ENCODE measurements at places on chromosomes 12 and 14.

DNA sequence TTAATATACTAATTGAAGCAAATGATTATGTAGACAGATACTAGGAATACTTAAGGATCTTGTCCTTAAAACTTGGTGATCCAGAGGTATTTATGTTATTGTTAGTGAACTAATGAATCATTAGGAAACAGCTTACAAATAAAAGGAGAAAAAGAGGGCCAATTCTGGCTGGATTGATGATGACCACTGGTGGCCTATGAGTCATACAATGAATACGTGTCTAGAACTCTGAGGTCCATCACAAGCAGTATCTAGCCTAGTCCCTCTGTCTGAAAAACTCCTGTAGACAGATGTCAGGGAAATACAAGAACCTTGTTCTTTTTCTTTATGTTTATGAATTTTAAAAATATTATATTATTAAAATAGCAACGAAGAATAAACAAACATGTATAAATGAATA lies 51.7 kb upstream of the RTL1 start:
- no peaks in the 10 kb centered on the region for H3K4me1 ChIP-seq
- no peak overlapping the region for H3K4me3 ChIP-seq
- H3K27me3 ChIP-seq: no peaks in the 10 kb centered on the region

DNA sequence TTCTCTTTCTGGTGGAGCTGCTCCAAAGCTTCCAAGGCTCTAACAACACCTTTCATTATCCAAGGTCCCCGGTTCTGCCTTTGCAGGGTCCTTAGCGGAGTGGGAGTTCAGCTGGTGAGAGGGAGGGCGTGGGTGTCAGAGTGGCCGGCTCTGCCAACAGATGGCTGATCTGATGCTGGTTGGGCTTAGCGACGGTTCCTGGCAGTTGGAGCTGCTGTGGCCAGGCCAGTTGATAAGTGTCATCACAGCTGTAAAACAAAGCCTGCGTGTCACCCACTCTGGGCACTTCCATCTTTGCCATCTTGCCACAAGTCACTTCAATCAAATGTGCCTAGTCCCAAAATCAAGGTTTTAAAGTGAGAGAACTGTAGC lies 36.3 kb downstream of the RIN3 start:
- no peak overlapping the region for H3K4me3 ChIP-seq
- no peaks in the 10 kb centered on the region for H3K36me3 ChIP-seq
- no peaks in the 10 kb centered on the region for H3K4me1 ChIP-seq
- H3K27ac ChIP-seq: peak overlapping the region; percentile 63
- peak; percentile 37 for DNase-seq

DNA sequence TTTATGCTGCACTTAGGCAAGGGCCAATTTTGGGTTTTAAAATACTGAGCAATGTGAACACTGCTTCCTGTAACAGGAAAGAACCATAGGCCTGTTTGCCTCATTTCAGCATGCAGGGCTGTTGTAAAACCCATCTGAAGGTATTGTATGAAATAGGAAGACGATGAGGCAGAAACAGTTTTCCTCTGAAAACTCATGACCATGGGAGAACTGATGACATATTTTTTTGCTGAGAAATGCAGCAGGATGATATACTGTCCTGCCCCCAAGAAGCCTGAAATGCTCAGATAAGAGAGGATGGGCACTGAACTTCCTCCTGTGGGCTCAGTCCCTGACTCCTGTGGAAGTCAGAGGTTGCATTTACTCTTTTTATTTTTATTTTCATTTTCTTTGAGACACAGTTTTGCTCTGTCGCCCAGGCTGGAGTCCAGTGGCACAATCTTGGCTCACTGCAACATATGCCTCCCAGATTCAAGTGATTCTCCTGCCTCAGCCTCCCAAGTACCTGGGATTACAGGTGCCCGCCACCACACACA lies 17.4 kb downstream of the PYGL start:
- H3K4me3 ChIP-seq: no peak overlapping the region
- no peaks in the 10 kb centered on the region for H3K36me3 ChIP-seq
- H3K27ac ChIP-seq: no peak overlapping the region
- H3K4me1 ChIP-seq: peaks cover 16% of the 10 kb centered on the region
- H3K27me3 ChIP-seq: no peaks in the 10 kb centered on the region

DNA sequence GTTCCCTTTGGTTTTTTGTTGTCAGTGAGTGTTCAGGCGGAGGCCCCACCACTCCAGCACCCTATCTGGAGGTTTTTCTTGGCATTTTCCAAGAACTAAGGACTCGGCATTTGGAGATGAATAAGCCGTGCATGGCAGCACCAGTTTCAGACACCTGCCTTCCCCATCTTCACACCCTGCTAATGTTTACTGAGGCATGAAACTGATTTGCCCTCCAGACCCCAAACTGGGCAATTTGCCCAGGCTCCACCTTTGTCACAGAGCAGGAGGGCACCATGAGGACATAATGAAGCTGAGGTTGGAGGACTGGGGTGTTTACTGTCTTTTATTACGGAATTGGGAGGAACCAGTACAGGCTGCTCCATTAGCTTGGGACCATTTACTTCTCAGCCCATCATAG lies 113.4 kb downstream of the LGMN start:
- no peaks in the 10 kb centered on the region for H3K36me3 ChIP-seq
- no peak for DNase-seq
- H3K27me3 ChIP-seq: no peaks in the 10 kb centered on the region

- H3K27ac ChIP-seq: peak overlapping the region; percentile 55
- no peak overlapping the region for H3K4me3 ChIP-seq
- no peaks in the 10 kb centered on the region for H3K36me3 ChIP-seq
- H3K27me3 ChIP-seq: no peaks in the 10 kb centered on the region
Observed at GRCh38 chr12:54386403-54387113, 2.0 kb upstream of the ZNF385A start.

DNA sequence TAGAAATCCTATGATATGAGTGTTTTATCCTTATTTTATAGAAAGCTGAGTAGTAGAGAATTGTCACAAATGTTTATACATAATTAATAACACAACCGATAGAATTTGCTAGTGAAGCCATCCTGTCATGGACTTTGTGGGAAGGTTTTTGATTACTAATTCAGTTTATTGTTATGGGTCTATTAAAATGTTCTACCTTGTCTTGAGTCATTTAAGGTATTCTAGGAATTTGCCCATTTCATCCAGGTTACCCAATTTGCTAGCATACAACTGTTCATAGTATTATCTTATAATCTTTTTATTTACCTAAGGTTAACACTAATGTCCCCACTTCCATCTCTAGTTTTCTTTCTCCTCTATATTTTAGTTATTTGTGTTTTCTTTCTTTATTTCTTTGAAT lies 553.1 kb upstream of the ATXN7L3B start:
- H3K36me3 ChIP-seq: no peaks in the 10 kb centered on the region
- H3K4me3 ChIP-seq: no peak overlapping the region
- DNase-seq: no peak

GRCh38 chr14:26841920-26842741 lies 244.3 kb upstream of the NOVA1 start:
- no peak overlapping the region for H3K4me3 ChIP-seq
- no peaks in the 10 kb centered on the region for H3K4me1 ChIP-seq
- H3K36me3 ChIP-seq: no peaks in the 10 kb centered on the region
- H3K27me3 ChIP-seq: no peaks in the 10 kb centered on the region
- DNase-seq: peak; percentile 67

DNA sequence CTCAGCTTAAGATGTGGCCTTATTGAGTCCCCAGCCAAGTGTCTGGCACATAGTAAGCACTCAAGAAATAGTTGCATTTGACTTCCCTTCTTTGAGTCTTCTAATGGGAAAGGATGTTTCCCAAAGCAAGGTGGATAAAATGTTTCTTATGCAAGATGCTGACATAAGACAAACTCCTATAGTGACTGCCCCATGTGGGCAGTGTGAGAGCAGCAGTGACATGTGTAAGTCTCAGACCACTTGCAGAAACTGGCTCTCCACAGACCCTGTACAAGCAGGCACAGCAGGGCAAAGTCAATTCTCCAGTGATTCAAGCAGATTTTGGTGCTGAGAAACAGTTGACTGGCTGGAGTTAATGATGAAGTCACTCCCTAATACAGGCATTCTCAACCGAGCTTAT lies 255.3 kb downstream of the ANO2 start:
- H3K36me3 ChIP-seq: no peaks in the 10 kb centered on the region
- DNase-seq: no peak
- H3K27me3 ChIP-seq: no peaks in the 10 kb centered on the region
- H3K4me1 ChIP-seq: no peaks in the 10 kb centered on the region

- H3K27me3 ChIP-seq: no peaks in the 10 kb centered on the region
- no peak for DNase-seq
- H3K4me1 ChIP-seq: peaks cover 9% of the 10 kb centered on the region
- H3K4me3 ChIP-seq: peak overlapping the region; percentile 68
Observed at GRCh38 chr14:31457665-31458659, 656 bp upstream of the DTD2 start.

DNA sequence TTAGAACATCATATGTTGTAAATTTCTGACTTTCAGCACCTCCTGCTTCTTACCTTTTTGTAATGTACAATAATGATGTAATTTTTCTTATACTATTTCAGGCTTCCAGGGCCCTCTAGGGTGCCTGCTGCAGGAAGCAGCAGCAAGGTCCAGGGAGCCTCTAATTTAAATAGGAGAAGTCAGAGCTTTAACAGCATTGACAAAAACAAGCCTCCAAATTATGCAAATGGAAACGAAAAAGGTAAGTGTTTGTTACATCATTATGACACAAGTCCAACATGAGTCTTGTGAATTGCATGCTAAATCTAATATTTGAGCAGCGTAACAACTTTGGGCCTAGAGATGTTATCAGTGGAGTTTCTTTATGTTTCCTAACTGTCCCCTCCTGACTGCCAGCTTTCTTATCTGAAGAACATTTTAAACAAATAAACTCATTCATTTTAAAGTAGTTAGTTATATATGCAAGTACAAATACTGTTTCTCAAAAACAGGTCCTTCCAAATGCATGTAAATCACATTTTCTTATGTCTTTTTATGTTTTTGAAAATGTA lies 167.6 kb downstream of the NAV3 start:
- DNase-seq: no peak
- H3K4me3 ChIP-seq: no peak overlapping the region
- no peaks in the 10 kb centered on the region for H3K36me3 ChIP-seq
- H3K4me1 ChIP-seq: no peaks in the 10 kb centered on the region

DNA sequence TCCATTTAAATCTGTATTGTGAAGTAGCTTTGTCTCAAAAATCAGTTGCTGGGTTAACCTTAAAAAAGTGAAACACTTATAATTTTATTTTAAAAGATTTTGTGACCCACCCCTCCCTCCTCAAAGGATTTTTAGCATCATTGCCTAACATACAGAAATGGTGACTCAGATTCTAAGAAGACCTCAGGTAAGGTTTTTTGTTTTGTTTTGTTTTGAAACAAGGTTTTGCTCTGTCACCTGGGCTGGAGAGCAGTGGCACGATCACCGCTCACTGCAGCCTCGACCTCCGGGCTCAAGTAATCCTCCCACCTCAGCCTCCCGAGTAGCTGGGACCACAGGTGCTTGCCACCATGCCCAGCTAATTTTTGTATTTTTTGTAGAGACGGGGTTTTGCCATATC lies 74.2 kb downstream of the GNS start:
- H3K4me1 ChIP-seq: peaks cover 4% of the 10 kb centered on the region
- H3K4me3 ChIP-seq: no peak overlapping the region
- DNase-seq: no peak
- no peak overlapping the region for H3K27ac ChIP-seq

DNA sequence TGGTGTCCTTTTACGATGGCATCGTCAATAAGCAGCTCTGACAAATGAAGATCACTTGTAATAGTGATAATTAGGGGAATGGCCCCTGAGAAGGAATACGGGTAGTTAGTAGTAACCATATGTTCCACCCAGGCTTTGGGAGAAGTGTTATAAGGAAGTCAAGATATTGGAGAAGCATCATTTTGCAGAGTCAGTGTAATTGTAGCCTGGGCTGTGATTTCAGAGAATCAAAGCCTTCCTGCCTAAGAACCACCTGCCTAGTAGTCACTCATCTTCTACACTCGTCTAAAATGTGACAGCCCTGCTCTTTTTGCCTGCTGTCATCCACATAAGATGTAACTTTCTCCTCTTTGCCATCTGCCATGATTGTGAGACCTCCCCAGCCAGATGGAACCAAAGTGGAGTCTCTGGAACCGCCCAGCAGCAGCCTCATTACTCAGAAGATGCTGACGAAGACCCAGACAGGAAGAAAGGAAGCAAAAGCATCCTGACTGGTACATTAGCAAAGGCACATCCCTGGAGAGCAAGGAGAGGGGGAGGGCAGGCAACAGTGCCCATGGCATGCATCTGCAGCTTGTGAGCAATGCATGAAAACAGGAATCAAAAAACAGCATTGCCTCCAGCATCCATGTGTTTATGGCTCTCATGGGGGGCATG lies 12.6 kb upstream of the EDDM3A start:
- H3K4me3 ChIP-seq: no peak overlapping the region
- no peaks in the 10 kb centered on the region for H3K36me3 ChIP-seq
- no peaks in the 10 kb centered on the region for H3K27me3 ChIP-seq

- H3K27ac ChIP-seq: no peak overlapping the region
- H3K27me3 ChIP-seq: no peaks in the 10 kb centered on the region
- no peak overlapping the region for H3K4me3 ChIP-seq
- no peak for DNase-seq
Observed at GRCh38 chr12:101852998-101853397, 22.2 kb upstream of the GNPTAB start.

DNA sequence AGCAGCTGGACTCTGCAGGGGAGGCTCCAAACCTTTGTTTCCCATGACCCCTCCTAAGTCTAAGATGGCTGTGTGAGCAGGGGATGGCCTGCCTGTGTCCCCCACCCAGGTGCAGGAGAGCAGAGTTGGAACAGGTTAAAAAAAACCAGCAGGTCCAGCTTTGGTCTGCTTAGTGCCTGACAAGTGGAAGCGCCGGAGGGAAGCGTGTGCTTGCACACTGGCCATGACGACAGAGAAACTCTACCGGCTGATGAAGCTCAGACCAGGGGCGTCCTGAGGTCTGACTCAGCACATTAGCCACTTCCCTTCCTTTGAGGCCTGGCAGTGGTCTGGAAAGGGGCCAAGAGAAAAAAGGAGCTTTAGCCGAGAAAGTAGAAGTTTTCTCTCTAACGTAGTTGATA lies 280.1 kb downstream of the VRK1 start:
- no peaks in the 10 kb centered on the region for H3K4me1 ChIP-seq
- H3K36me3 ChIP-seq: no peaks in the 10 kb centered on the region
- no peak overlapping the region for H3K27ac ChIP-seq

GRCh38 chr14:80324649-80325048 lies 113.3 kb upstream of the DIO2 start:
- H3K4me1 ChIP-seq: peaks cover 7% of the 10 kb centered on the region
- H3K4me3 ChIP-seq: no peak overlapping the region
- H3K27me3 ChIP-seq: no peaks in the 10 kb centered on the region
- no peak for DNase-seq
- no peaks in the 10 kb centered on the region for H3K36me3 ChIP-seq

GRCh38 chr12:59652130-59652529 lies 56.3 kb downstream of the SLC16A7 start:
- no peak overlapping the region for H3K27ac ChIP-seq
- H3K27me3 ChIP-seq: no peaks in the 10 kb centered on the region
- no peaks in the 10 kb centered on the region for H3K4me1 ChIP-seq
- no peaks in the 10 kb centered on the region for H3K36me3 ChIP-seq
- no peak for DNase-seq
- no peak overlapping the region for H3K4me3 ChIP-seq
